ENCODE measurements at places on chromosomes 5 and 9.

- no peak for DNase-seq
These were observed 545 bp upstream of the CTSV start for GRCh38 chr9:97039514-97039860.

- DNase-seq = no peak
These were observed 146.4 kb upstream of the SMIM23 start for GRCh38 chr5:171639205-171639621.

DNA sequence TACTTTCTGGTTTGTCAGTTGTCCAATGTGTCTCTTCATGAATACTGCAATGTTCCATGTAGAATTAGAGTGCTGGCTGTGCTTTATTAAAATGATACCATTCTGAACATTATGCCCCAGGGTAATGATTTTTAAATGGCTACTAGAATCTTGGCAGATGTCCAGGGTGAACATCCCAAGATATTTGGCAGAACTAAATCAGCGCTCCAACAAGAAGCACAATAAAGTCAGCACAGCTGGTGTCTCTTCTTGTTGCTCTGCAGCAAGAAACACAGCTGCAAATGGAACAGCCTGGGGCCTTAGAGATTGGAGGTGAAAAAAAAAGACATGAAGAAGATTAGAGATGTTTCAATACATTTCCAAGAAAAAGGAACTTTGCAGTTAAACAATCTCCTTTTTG lies 248.3 kb downstream of the CDH18 start:
- no peak for DNase-seq

DNA sequence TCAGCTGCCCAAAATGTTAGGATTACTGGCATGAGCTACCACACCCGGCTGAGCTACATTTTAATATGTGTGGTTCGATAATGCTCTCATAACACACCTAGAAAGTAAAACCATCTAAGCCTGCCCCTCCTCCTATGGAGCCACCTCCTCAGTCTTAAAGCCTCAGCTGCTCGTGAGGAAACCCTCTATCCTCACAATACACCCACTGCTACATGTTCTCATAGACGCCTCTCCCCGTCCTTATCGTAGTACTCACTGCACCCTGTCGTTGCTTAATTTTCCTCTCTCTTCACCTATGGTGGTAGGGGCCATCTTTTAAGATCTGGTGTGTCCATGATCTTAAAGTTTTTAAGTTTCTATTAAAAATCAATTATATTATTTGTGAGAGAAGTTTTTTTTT lies 72.9 kb downstream of the RCL1 start:
- DNase-seq = no peak

GRCh38 chr9:89978185-89978584 lies 373.4 kb downstream of the GADD45G start:
- DNase-seq = no peak

DNA sequence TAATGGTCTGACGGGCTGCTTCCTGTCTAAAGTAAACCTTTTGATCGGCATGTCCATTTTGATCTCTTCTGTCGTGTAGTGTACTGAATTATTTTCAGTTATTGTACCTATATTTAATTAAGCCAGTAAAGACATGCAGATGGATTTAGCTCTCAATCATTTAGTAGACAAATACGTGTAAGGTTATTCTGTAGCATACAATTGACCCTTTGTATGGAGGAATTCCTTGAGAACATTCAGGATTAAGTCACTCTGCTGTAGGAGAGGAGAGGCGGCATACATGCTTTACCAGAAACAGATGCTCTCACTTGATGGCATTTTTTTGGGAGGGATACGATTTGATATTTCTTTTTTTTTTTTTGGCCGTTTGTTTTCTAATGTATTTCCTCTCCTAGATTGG lies 141.0 kb downstream of the PBX3 start:
- DNase-seq = no peak

DNA sequence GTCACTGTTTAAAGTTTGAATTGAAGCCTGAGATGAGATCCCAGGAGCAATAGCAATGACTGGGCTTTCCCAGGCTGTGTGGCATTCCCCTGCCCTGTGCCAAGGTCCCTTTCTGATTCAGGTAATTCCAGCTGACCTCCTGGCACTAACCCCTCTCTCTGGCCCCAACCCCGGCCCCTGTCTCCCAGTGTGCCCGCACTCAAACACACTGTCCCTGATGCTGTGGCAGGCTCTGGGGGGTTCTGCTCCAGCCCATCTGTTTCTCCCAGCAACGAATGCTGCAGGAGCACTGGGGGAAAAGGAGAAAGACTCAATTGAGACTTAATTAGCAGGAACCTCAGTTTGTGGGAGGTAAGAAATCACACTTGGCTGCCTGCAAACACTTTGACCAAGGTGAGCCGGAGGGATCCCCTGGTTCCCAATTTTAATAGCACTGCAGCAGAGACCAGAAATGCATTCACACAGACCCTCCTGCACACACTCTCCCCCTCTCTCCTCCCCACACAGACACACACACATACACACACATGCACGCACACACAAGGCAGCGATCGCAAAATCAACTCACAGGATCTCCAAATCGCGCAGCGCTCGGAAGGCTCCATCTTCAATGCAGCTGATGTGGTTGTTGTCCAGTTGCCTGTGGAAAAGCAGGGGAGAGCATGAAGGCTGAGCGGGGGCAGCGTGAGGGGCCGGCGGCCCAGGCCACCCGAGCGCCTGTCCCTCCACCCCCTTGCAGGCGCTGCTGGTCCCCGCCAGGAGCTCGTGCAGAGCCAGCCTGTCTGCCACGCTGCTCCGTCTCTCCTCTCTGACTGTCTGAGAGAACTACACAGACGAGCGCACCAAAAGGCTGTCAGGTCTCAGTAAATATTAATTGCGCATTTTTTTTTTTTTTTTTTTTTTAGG lies 265.1 kb upstream of the PANK3 start:
- DNase-seq = no peak

GRCh38 chr5:8807636-8808035 lies 738.2 kb downstream of the SEMA5A start:
- DNase-seq = no peak

DNA sequence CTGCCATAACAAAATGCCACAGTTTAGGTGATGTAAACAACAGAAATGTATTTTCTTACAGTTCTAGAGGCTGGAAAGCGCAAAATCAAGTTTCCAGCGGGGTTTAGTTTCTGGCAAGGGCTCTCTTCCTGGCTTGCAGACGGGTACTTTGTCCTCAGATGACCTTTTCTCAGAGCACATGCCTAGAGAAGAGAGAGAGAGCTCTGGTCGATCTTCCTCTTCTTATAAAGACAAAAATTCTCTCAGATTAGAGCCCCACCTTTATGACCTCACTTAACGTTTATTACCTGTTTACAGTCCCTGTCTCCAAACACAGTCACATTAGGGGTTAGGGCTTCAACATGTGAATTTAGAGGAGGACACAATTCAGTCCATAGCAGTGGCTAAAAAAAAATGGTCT lies 119.7 kb downstream of the CETN3 start:
- no peak for DNase-seq

- no peak for DNase-seq
These were observed 27.9 kb upstream of the CEMIP2 start for GRCh38 chr9:71796100-71796767.

- DNase-seq = no peak
These were observed 59.1 kb upstream of the ENTREP1 start for GRCh38 chr9:69265891-69266290.

GRCh38 chr9:18863791-18864190 lies 169.2 kb downstream of the SAXO1 start:
- DNase-seq = no peak

GRCh38 chr5:133924221-133924920 lies 44.1 kb downstream of the C5orf15 start:
- DNase-seq = no peak

GRCh38 chr9:33860200-33860871 lies 43.4 kb downstream of the UBE2R2 start:
- no peak for DNase-seq

- DNase-seq = no peak
These were observed 138.1 kb downstream of the ADAMTS12 start for GRCh38 chr5:33753704-33754103.

DNA sequence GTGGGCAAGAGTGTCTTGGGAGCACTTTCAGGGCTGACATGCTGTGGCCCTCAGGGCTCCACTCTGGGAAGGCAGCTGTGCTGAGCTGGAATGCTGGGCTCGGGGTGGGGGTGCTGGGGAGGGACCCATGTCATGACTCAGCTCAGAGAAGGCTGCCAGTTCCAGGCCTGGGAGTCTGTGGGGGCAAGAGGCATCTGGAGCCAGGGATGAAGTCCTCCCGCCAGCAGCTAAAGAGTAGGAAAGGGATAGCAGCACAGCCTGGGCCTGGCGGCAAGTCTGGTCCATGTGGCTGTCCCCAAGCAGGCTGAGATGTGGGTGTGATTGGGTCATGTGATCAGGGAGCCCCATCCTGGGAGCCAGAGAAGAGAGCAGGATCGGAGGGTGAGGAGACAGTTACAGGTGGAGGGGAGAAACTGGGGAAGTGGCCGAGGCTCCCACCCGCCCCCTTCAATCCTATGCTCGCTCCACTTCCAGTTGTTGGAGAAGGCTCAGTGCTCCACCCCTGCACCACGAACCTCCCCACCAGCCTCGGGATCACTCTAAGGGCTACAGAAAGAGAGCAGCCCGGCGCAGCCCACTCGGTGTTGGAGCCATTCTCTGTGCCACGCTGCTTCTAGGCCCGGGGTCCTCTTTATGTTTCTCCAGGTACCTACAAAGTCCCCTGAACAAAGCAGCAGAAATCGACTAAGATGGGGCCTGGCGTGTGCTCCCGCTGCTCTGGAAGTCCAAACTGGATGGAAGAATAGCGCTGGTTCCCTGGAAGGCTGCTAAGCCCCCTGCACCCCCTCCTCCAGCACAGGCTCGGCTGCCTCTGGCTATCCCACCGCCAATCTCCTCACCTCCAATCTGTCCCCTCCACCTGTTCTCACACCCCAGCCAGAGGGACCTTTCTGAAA lies 12.0 kb downstream of the PDGFRB start:
- no peak for DNase-seq

DNA sequence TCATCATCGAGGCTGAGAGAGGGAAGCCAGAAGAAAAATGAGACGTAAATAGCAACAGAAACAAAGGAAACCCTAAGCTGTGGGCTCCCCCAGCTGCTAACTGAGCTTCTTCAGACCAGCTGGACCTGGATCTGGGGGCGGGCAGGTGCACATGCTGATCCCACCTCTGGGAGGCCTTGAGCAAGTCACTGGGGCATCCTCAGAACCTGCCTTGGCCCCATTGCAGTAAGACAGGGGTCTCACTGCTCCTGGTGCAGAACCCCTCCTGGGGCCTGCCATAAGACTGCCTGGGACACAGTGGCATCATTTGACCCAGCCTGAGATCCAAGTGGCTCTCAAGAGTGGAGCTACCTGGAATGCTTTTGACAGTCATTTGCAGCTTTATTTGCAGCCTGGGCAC lies 77.4 kb downstream of the PHF2 start:
- DNase-seq = no peak

GRCh38 chr5:41876678-41877077 lies 6.5 kb upstream of the OXCT1 start:
- no peak for DNase-seq

GRCh38 chr5:177982072-177982727 lies 13.8 kb downstream of the PROP1 start:
- no peak for DNase-seq

GRCh38 chr9:120818595-120818994 lies 24.1 kb downstream of the PSMD5 start:
- DNase-seq = no peak

GRCh38 chr9:73042155-73042554 lies 89.3 kb upstream of the ALDH1A1 start:
- DNase-seq = no peak

- DNase-seq = no peak
These were observed 49.4 kb upstream of the COL5A1 start for GRCh38 chr9:134592018-134592818.

- no peak for DNase-seq
These were observed 169.4 kb downstream of the TRPM3 start for GRCh38 chr9:70951749-70952727.

- DNase-seq = no peak
These were observed 1.0 kb upstream of the MCC start for GRCh38 chr5:113489299-113489698.

DNA sequence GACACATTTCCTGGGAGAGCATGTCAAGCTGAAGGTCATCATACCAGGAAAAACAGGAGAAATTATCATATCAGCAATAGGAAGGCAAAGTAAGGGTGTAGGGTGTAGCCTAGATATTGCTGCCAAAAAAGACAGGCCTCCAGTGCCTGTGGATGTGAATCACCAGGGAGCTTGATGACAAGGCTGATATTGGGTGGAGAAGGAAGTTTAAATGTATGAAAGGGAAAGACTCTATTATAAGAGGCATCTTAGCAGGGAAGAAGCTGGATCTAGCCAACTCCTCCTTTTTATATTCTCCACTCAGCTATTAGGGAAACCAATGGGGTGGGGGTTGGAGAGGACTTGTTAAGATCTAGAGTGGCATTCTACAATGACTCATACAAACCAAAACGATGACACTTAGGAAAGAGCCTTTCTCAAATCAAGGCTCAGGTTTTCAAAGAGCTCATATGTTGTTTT lies 13.4 kb upstream of the TXNDC8 start:
- DNase-seq = no peak

DNA sequence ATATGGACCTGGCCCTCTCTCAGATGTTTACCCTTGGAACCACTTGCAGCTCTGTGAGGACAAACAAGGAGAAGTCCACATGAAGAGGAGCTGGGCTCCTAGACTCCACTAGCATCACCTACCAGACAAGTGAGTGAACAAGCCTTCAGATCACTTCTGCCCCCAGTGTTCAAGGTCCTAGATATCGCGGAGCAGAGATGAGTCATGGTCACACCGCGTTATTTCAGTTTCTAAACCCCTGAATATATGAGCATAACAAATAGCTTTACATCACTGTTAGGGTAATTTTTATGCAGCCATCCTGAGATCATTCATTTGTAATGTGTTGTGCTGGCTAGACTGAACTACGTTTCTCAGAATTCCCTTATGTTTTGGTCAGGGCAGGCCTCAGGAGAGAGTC lies 77.0 kb upstream of the DAP start:
- no peak for DNase-seq

GRCh38 chr5:136028782-136029742 lies at the start of gene TGFBI:
Gene TGFBI, plus strand, starts transcription at chr5:136028988. Its CDS starts 68 bp downstream, at chr5:136029056.
- no peak for DNase-seq

DNA sequence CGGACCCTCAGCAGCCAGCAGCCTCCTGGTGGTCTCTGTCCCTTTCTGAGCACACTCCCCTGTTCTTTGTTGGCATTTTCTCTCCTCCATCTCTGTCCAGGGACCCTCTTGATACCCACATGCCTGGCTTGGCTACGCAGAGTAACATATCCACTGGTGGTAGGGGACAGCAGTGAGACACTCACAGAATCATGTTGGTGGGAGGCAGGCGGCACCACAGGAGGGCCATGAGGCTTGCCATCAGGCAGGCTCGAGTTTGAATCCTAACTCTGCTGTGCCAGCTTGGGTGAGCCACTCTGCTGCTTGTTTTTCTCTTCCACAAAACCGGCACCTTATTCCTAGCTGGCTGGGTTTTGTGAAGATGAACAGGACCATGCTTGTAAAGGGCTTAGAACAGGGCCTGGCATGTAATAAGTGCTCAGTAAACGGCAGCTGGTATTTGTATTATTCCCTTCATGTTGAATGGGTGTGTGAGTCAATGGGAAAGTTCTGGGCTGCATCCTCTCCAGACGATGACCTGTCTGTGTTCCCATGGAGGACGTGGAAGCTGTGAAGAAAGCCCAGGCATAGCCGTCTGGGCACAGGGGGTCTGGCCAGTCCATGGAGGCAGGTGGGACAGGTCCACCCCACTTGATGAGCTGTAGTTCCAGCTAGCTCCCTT lies 2.3 kb downstream of the COL27A1 start:
- no peak for DNase-seq

All from activated CD4-positive, alpha-beta T cell treated with anti-CD3 and anti-CD28 coated beads for 24 hours (primary cell).